ENCODE measurements at places on chromosomes 11 and 22. TPM values are rescaled to one million over a fixed set of nuclear protein-coding genes. Genes with fewer than 3 reads are reported as not detected.

DNA sequence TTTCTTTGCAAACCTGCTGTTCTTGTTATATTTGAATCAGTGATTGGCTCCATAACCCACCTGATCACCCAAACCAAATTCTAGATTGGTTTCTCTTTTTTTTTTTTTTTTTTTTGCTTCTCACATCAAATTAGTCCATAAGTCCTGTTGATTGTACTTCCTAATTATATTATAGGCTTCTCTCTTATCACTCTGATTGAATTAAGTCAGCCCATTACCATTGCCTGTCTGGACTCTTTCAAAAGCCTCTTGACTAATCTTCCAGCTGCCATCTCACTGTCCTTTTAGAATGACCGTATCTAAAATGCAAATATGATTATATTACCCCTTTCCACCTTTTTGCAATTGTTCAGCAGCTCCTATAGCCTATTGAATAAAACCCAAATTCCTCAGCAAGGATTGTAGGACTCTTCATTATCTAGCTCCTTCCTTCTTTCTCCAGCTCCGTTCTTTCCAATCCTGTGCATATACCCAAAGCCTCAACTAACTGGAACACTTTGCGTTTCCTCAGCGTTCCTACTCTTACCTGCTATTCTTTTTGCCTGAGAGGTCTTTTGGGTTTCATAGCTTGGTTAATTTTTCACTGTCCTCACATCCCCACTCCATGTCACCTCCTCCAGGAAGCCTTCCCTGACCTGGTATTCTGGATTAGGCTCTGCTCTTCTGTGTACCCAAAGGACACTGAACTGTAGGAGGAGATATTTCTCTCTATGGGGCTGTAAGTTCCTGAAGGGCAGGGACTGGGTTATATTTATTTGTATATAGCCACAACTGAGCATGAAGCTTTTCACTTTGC lies 423.3 kb downstream of the TMEM135 start:
- DNase-seq, result no peak

SYTL2 gene
- 65.8 TPM for total RNA-seq

DNA sequence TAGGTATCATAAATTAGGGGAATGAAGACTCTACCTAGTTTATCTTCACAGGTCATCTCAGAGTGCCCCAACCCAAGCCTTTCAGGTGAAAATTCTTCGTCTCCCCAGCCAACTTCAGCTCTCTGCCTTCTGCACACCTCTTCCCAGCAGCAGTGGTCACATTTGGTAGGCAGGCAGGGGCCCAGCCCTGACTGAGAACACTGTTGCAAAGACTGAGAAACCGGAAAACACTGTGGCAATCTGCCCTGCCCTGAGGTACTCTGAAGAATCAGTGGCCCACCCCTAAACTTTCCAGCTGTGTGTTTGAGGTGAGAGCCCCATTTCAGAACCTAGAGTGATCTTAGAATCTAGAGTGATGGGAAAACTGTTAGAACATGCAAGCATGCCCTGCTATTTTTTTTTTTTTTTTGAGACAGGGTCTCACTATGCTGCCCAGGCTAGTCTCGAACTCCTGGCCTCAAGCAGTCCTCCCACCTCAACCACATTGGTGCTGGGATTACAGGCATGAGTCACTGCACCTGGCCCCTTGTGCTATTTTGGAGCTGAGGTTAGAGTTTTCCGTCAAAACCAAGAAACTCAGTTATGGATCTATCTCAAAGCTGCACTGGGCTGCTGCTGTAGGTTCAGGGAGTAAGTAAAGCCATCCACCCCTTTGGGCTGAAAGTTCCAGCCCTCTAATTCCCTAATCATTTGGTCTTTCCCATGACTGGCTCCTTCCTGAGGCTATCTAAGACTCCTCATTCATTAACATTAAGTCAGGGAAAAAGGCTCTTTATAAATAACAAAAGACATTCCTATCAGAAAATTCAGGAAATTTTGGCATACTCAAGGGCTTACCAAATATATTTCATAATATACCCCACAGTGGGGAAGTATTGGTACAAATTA lies 1.7 kb upstream of the LDHA start:
- no peak for DNase-seq

CD3G gene
- total RNA-seq, result 1.1 TPM

DNA sequence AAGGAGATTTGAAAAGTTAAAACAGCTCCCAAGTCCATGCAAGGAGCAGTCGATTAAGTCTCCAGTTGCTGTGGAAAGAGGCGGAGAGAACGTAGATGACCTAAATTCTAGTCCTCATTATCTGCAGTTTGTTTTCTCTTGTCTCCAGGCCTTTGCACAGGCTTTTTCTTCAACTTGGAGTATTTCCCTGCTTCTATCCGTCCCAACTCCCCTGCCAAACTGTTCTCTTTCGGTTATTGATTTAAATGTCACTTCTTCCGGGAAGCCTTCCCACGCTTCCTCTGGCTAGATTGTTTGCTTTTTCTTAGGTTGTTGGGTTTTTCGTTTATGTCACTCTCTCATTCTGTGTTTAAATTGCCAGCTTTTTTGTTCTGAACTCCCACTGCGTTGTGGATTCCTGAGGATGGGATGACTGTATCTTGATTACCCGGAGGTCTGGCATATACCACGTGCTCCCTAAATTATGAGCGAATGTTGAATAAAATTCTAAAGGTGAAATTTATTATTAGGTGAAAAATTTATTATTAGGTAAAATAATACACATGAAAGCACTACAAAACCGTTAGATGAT lies 463 bp downstream of the TMEM126B start:
- no peak for DNase-seq

DNA sequence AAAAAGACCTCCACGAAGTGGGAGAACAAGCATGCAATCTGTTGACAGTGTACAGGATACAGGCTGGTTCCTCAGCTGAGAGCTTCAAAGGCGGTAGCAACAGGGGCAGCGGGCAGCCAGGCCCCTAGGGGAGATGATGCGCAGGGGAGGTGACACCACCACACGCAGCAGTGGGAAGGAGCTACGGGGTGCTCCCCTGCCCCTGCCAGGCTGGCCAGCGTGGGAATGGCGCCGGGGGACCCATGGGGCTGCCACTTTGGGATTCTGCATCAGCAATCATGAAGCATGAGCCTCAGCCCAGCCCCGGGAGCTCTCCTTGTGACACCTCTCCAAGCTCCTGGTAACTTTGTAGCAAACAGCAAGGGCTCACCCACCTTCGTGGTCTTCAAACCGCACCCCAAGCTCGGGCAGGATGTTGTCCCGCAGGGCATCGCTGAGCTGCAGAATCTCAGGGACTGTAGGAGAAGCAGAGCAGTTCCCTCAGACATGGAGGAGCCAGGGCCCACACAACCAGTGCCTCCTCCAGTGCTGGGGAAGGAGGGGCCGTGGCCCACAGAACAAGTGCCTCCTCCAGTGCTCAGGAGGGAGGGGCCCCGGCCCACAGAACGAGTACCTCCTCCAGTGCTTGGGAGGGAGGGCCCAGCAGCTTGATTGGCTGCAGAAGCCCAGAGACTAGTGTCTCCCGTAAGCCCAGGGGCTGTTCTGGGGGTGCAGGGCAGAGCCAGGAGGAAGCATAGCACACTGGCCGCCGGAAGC lies 14.6 kb upstream of the NAP1L4 start:
- no peak for DNase-seq

MRGPRX3 gene
- 0.51 TPM for total RNA-seq

CCDC88B gene
- total RNA-seq, result 6.4 TPM

- no peak for DNase-seq
Observed at GRCh38 chr11:81032906-81033305, 1592.1 kb upstream of the TENM4 start.

INSC gene
- 3.8 TPM for total RNA-seq

SLC22A12 gene
- not detected for total RNA-seq

GPHA2 gene
- not detected for total RNA-seq

Data from tongue (tissue), 3 donors.